ENCODE measurements at places on chromosomes 12 and 14.

- H3K27me3 ChIP-seq: peaks cover 47% of the 10 kb centered on the region
- H3K36me3 ChIP-seq: no peaks in the 10 kb centered on the region
- no peak overlapping the region for H3K27ac ChIP-seq
- peaks cover 6% of the 10 kb centered on the region for H3K4me1 ChIP-seq
These were observed 467 bp downstream of the KCNK13 start for GRCh38 chr14:90062127-90062794.

DNA sequence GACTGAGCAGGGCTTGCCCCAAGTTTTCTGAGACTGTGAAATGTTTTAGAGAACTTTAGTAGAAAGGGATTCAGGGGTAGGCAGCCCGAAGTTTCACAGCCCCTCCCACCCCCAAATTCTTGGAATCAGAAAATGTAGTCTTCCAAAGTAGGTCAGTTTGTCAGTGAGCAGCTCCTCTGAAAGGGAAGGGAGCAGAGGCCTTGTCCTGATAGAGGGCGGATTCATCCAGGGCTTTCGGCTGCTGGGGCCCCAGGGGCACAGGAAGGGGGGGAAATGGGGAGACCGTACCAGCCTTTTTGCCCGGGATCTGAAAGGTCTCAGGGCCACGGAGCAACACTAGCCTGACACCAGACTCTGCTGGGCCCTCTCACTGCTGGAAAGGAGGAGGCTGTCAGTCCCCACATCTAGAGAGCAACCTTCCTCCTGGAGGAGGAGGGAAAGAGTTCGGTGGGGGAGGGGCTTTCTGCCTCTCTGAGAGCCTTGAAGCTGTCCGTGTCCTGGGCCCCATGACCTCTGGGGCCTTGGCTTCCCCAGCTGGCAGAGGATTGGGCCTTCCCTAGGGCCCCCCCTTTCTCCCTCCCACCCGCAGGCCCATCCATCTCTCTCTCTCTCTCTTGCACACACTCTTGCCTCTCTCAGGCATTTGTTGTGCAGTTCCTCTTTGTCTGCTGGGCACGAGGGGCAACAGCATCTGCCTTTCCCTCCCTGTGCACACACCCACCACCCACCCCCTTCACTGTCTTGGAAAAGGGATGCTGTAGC lies at the start of gene IKZF4:
TSS of gene IKZF4 (plus strand) at position 621 of the 762 bp plus-strand sequence. CDS start 451 bp downstream, outside the sequence.
- no peaks in the 10 kb centered on the region for H3K27me3 ChIP-seq
- peak within 1 kb of the TSS; percentile 22 for H3K27ac ChIP-seq
- H3K36me3 ChIP-seq: no peaks in the 10 kb centered on the region
- peak within 1 kb of the TSS; percentile 74 for H3K4me3 ChIP-seq
- H3K4me1 ChIP-seq: peaks cover 24% of the 10 kb centered on the region
- DNase-seq: no peak

- H3K36me3 ChIP-seq: no peaks in the 10 kb centered on the region
- H3K4me3 ChIP-seq: no peak overlapping the region
- peaks cover 21% of the 10 kb centered on the region for H3K27me3 ChIP-seq
These were observed 31.3 kb upstream of the KCNA5 start for GRCh38 chr12:5012337-5012736.

DNA sequence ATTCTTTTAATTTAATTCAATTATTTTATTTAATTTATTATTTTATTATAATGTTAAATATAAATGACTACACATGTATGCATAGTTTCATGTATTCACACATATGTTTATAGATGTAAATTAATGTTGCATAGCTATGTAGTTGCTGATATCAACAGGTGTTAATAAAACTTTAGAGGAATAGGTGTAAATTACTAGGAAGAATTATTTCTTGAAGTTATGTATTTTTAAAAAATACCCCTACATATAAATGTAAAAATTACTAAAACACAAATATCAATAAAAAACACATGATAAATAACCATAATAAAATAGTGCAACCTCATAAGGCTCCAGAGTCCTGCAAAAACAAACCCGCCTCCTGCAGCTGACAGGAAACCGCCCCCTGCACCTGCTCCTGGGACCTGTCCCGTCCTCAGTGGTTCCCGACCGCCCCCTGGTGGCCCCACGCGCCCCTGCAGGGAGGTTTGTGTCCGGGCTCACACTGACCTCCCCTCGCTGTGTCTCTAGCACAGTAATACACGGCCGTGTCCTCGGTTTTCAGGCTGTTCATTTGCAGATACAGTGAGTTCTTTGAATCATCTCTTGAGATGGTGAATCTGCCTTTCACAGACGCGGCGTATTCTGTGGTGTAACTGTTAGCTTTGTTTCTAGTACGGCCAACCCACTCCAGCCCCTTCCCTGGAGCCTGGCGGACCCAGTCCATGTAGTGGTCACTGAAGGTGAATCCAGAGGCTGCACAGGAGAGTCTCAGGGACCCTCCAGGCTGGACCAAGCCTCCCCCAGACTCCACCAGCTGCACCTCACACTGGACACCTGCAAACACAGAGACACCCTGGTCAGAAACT lies 1264.0 kb downstream of the TMEM121 start:
- DNase-seq: peak; percentile 41
- H3K27ac ChIP-seq: no peak overlapping the region
- H3K4me1 ChIP-seq: peaks cover 12% of the 10 kb centered on the region
- peaks cover 14% of the 10 kb centered on the region for H3K27me3 ChIP-seq
- no peaks in the 10 kb centered on the region for H3K36me3 ChIP-seq
- H3K4me3 ChIP-seq: no peak overlapping the region
